Activated naive CD4-positive, alpha-beta T cell treated with anti-CD3 and anti-CD28 coated beads for 36 hours (primary cell): ENCODE measurements at places on chromosomes 2 and 18.

DNA sequence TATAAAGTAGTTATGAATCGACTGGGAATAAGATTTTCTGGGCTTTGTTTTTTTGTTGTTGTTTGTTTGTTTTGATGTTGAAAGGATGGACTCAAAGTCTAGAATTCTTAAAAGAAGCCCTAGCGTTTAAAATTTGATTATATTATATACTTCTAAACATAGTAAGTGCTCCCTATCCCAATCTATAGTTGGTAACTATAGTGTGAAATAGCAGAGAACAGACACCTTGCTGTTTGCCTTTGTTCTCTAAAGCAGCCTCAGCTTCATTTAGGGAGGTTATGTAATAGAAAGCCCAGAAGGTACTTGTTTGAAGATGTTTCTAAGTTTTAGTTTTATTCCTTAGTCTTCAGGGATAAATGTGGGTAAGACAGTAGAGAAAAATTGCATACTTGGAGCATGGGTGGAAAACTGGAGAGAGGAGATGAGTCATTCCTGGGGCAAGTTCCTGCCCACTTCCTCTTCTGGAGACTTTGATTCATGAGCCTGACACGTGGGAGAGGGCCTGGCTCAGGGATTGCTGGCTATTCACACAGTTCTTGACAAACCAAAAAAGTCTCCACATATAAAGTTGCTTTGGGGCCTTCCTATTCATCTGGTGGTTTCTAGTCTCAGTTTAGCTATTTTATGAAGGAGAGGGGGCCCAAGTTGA is 131.9 kb downstream of the MYO1B start:
- peak; percentile 42 for DNase-seq

DNA sequence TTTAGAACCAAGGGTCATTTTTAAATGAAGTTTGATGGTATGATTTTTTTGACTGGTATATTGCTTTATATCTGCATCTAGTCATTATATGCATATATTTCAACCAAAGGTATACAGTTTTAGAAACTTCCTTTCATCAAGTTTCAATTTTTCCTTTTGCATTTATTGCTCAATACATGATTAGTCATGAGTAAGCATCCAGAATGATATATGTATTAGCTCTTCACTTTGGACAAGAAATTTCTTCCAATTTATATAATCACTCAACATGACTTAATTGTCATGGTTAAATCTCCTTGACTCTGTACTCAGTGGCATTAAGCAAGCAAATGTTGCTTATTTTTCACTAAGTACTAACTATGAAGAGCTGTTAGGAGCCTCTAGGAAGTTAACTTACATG is 123.6 kb downstream of the PLCL1 start:
- no peak for DNase-seq

DNA sequence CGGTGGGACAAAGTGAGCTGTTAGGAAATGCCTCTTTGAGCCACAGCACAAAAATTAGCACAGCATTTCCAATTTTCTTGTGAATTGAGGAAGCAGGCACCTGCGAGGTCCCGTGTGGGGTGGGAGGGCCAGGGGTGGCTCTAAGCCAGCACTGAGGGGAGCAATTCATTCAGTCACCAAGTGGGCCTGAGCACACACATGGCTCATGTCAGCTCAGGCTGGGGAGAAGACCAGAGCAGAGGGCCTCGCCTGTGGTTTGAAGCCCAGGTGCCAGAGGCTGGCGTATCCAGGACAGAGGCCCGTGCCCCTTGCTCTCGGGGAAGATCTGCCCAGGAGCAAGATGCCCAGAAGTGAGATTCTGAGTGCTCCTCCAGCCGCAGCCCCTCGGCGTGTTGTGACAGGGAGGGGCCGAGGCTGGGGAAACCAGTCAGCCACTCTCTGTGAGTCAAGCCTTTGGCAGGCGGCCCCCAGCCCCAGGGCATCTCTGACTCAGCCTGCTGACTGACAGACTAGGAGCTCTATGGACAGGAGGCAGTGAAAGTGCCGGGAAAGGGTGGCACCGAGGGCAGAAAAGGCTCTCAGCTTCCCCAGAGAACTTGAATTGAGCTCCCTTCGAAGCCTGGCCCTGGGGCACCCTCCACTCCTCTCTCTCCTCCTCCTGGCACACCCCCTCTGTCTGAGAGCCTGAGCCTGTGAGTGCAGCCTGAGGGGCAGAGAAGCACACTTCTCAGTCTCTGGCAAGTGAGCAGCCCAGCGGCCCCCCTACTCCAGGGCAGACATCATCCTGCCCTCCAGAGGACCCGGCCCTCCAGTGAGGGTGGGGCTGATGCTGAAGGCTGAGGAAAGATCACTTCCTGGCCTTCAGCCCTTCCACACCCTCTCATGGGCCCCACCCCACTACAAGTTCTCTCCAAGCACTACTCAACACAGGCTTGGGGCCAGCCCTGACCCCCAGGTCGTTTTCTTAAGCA is 32.3 kb downstream of the CYP26B1 start:
- DNase-seq = no peak

DNA sequence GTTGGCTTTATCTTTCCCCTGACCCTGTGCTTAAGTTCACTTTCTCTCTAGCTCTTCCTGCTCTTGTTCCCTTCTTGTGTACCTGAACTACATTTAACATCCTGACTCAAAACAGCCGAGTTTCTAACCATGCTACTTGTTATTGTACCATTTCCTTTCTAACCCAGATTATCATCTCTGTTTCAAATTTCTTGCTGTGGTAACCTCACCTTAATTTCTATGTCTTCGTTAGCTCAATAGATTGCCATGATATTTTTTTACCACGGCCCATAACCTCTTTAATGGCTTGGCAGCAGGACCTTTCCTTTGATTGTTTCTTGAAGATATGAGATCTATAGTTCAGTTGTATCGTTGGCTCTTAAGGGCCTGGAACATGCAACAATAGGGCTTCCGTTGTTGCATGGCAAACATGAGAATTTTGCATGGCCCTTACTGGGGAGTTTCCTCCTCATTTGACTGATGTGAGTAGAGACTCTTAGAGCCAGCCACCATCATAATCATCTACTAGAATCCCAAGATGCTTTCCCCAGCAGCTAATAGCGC is 11.1 kb downstream of the CFAP36 start:
- DNase-seq = peak; percentile 30

GRCh38 chr2:227826019-227826521 is 12.4 kb downstream of the CCL20 start:
- no peak for DNase-seq

DNA sequence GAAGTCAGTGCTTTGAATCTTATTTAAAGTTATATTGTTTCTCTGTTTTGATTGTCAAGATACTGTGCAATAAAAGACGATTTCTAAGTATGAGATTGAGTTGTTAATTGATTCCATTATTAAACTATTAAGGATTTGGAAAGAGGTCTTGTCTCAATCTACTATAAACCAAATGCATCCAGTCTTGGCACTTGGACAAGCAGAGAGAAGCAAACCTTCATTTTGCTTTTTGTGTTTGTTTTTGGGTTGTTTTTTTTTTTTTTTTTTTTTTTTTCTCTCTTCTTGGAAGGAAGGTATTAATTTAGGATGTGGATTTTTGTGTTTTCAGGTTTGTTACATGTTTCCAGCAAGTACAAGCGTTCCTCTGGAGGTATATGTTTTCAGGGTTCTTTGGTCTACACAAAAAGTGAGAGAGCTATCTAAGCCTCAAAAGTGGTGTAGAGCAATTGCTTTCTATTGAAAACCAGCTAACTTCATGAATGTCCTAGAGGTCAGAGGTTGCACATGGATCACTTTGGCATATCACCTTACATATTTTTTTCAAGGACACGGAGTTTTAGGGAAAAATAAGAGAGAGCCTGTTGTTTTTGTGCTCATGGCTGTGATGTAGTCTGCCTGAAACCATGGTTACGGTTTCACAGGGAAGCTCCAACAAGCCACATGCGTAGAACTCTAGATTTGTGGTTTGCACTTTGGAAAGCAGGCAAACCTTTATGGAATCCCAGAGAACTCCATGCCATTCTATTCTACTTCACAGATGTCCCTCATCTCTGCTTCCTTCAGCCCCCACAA is 1.8 kb downstream of the PRKCE start:
- DNase-seq = no peak

- DNase-seq = peak; percentile 68
Measured at GRCh38 chr18:12904012-12904516, 20.0 kb upstream of the PTPN2 start.

GRCh38 chr18:58338961-58339592 is 289.8 kb downstream of the ALPK2 start:
- DNase-seq = no peak

DNA sequence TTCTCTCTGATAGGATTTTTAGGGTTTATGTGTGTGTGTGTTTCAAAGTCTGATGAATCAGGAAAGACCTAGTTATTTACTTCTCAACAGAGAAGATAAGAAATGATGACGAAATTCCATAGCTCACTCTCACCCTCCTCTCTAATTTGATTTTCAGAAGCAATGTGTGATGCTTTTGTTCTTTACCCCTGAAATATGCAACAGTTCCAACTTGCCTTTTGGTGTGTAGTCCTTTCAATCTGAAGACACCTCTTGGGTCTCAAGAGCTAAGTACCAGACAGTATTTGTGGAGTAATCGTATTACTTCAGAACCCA is 18.7 kb upstream of the LCLAT1 start:
- no peak for DNase-seq

DNA sequence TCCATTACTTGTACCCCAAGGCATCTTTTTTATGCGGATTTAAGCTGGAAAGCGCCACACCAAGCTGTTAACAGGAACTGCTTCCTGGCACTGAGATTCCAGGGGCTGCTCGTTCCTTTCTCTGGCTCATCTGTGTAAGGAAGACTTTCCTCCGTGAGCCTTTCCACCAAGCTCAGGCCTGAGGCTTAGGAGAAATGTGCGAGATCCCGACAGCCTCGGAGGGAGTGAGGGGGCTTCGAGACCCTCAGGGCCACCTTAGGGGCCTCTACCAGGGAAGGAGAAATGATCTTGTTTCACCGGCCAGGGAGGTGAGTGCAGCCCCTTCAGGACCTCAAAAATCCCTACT is 17.1 kb downstream of the B3GNT7 start:
- DNase-seq = no peak

DNA sequence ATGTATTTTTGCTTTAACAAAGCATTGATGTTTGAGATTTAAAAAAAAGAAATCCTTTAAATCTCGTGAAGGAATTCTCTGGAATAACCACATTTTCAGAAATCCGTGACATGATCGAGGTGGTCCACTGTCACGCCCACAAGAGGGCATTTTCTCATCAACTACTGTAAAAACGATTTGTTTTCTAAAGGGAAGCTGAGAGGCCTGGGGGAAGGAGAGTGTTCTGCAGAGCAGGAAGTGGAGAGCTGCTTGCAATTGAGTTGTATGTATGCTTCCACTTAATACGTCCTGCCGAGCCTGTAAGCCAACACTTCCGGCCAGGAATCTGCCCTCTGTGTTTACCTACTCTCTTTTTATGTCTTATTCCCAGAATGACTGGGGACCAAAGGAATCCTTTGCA is 19.4 kb downstream of the KLHL29 start:
- DNase-seq = peak; percentile 47

DNA sequence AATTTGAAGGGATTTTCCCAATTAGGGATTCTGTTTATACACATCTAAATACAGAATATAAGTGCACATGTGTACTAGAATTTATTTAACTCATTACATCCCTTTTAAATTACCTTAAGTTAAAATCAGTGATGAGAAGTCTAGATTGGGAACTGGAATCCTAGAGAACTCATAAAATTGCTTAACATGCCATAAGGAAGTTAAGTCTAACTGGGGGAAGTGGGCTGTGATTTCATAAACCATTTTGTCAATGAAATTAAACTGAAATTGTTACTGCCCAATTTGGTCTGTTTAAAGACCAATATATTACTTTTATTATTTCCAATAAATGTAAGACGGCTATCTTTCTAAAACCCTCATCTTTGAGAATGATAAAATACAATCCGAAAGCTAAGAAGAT is 72.3 kb upstream of the CD226 start:
- no peak for DNase-seq

DNA sequence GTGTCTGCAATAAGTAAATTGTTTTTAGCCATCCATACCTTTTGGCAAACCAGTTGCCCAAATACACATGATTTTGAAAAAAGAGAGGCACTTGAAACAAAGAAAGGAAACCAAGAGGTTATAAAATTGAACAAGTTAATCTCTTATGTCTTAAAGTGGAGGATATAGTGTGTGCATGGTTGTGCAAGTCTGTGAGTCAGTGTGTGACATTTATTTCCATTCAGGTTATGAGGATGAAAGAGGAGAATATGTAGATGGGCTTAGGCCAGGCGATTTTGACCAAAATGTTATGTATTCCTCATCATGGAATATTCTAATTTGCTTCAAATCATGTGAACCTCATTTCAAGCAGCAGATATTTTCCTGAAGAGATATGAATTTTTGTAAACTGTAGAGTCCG is 123.3 kb downstream of the SETBP1 start:
- no peak for DNase-seq
